CD8-positive, alpha-beta T cell (primary cell): ENCODE measurements at places on chromosomes 3 and 15.

GRCh38 chr3:100104817-100105413 lies 9.4 kb downstream of the FILIP1L start:
- no peak for DNase-seq

- no peak for DNase-seq
Measured at GRCh38 chr15:63331456-63331855, 50.2 kb downstream of the CA12 start.

- no peak for DNase-seq
Measured at GRCh38 chr3:98952404-98952803, 50.9 kb upstream of the DCBLD2 start.

GRCh38 chr15:35186346-35186745 lies 101.3 kb upstream of the NANOGP8 start:
- DNase-seq: no peak

DNA sequence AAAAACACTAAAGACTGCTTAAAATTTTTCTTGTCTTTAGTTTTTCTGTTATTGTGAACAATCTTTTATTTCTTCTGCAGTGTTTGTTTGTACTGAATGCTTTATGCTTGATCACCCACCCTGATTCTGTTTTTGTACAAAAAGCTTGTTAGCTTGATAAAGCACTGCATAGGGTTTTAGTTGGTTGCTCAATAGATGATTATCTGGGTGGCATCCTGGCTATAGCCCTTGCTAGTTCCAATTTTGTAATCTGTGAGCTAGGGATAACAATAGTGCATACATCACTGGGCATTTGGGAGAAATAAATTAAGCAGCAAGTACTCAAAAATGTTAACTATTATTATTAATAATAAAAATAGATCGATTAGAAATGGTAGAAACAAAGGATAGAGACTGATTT lies 102.3 kb downstream of the ZPLD1 start:
- no peak for DNase-seq

- no peak for DNase-seq
Measured at GRCh38 chr3:87126321-87126720, 100.8 kb upstream of the CHMP2B start.

DNA sequence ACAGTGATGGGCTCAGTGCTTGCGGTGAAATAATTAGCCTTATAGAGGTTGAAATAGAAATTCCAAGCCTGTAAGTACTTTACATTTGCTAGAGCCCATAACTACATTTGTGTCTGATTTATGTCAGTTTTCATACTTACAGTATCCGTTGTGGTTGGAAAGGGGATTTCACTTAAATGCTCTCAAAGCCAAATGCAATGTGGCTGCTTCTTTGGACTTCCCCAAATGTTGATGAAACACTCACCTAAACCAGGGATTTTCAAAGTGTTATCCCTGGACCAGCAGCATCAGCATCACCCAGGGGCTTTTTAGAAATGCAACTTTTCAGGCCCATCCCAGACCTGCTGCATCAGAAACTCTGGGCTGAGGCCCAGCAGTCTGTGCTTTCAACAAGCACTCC lies 378.7 kb downstream of the MCTP2 start:
- no peak for DNase-seq

GRCh38 chr3:1723726-1724125 lies 374.9 kb upstream of the CNTN4 start:
- DNase-seq: no peak

DNA sequence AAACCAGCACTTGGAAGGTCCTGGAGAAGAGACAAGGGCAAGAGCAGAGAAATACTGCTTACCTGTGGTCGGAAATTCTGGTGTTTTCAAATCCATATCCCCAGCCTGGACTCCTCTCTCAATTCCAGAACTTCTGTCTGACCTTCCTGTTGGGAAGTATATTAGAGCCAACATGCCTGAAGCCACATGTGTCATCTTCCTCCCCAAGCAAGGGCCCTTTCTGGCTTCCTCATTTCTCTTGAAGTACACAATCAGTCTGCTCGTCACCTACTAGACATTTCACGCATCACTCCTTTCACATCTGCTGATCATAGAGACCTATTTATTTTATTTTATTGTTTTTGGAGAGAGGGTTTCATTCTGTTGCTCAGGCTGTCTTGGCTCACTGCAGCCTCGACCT lies 8.4 kb downstream of the PARP14 start:
- no peak for DNase-seq

GRCh38 chr3:125140011-125140817 lies 72.3 kb downstream of the SLC12A8 start:
- DNase-seq: no peak

GRCh38 chr3:160876643-160877042 lies 120.6 kb downstream of the PPM1L start:
- no peak for DNase-seq

DNA sequence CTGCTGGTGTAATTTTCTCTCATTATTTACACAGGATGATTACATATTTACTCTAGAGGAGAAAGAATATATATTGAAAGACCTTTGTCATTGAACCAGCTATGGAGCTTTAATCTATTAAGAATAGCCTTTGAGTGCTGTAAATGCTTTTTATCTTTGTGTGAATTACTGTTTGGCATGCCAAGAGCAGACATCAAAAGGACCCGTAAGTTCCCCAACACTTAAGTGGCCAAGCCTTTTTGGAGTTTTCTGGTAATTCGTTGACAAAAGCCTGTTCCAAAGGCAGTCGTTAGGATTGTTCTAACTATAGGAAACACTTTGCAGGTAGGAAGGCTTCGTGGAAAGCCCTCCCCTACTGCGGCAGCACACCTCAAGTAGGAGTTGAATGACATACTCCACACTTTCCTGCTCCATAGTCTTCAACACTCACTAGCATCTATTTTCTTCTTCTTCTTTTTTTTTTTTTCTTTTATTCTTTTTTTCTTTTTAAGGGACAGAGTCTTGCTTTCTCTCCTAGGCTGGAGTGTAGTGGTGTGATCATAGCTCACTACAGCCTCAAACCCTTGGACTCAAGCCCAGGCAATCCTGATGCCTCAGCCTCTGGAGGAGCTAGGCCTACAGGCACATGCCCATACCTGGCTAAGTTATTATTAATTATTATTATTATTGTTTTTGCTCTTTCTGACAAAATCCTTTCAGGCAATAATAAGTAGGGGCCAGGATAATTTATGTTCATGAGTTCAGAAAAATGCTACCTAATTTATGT lies 98.6 kb downstream of the SUCNR1 start:
- no peak for DNase-seq

GRCh38 chr3:28595372-28595771 lies 246.7 kb upstream of the AZI2 start:
- no peak for DNase-seq

DNA sequence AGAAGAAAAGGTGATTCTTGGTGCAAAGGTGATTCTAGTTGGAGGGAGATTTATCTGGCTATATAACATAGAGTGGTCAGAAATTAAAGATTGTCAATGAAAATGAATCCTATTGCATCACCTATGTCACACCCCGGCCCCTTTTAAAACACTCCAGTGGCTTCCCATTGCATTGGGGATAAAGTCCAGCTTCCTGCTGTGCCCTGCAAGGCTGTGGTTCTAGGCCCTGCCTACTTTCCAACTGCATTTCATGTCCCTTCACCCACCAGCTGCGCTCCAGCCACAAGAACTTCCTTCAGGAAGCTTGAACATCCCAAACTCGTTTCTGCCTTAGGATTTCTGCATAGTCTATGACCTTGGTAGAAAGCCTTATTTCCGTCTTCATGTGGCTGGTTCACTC lies 118.7 kb upstream of the UMPS start:
- no peak for DNase-seq

DNA sequence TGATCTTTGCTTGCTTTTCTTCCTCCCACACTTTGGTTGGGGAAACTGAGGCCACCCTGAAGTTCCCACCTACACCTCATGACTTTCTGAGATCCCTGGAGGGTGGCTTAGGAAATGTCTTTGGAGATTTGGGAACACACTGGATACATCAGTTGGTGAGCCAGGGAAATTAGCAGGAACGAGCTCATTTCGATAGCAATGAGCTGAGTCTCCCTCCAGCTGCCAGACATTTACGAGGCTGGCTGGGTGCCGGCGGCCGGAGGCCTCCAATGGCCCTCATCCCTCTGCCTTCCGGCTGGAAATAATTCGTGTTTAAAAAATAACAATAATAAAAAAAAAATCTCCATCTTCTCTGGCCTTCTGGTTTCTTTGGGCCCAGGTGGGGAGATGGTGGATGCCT lies 38.8 kb downstream of the SMAD6 start:
- DNase-seq: no peak

GRCh38 chr3:100436951-100437350 lies 35.6 kb downstream of the LNP1 start:
- DNase-seq: no peak

DNA sequence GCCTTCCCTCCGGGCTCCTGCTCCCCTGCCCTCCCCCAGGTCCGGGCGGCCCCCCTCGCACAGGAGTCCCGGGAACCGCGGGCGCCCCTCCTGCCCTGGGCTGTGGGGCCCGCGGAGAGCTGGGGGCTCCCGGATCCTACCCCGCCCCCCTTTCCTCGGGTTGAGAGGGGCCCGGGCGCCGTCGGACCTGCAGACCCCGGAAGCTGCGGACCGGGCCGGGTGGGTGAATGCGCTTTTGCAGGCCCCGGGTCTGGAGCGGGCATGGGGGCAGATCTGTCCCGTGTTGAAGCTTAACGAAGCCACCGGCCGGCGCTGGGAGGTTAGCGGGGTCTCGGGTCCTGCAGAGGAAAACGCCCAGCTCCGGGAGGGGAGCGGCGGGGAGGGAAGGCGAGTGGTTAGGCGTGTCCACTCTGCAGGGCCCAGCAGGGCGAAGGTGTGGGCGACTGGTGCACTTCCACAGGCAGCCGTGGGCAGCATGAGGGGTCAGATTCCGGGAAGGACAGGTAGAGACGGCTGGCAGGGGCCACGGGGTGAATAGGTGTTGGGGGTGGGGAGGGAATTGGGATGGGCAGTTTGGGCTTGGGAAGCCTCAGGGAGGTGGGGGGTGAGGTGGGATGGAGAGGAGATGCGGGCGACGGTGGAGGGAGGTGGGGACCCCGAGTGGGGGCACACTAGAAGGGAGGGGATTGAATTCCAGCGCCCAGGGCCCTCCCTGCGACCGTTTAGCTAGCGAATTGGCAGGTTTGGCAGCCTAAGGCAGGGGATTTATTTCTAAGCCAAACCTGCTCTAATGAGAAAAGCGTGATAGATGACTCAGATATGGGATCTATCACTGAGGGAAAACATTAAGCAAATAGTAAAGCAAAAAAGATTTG lies 635 bp downstream of the CD276 start:
- no peak for DNase-seq

DNA sequence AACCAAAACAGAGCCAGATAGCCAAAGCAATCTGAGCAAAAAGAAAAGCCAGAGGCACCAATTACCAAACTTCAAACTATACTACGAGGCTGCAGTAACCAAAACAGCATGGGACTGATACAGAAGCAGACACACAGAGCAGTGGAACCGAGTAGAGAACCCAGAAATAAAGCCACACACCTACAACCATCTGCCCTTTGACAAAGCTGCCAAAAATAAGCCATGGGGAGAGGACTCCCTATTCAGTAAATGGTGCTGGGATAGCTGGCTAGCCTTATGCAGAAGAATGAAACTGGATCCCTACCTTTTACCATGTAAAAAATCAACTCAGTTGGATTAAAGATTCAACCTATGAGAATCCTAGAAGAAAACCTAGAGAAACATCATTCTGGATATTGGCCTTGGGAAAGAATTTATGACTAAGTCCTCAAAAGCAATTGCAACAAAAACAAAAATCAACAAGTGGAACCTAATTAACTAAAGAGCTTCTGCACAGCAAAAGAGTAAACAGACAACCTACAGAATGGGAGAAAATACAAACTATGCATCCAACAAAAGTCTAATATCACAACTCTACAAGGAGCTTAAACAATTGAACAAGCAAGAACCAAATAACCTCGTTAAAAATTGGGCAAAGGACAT lies 95.1 kb downstream of the APBA2 start:
- no peak for DNase-seq

DNA sequence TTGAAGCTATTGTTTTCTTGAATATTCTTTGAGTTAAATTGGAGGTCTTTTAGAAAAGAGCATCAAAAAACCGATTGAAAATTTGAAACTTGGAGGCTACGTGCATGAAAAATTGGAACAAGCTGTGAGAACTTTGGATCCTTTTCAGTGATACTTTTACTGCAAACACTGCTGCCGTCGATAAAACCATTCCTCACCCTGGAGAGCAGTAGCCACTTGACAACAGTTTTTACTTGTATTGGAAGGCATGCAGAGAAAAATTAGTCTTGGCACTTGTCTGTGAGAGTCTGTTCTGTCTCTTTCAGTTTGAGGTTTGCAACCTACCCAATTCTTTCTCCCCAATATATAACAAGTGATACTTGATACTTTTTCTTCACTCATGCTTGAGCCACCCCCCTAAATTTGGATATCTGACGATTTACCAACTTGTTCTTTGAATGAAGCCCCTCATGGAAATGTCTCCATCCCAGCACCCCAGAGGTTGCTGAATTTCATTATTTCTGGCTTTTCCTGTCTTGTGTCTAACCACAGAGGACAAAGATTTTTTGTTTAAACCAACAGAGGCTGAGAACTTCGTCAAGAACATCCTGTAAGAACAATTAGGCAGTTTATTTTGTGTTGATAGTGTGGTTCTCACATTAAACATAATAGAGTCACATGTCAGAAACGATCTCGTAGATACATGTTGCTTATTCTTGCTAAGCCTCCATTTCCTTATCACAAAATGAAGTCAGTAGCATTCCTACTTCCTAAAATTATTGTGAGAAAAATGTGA lies 307.3 kb upstream of the PLSCR5 start:
- no peak for DNase-seq

GRCh38 chr3:18188491-18188890 lies 236.6 kb downstream of the SATB1 start:
- DNase-seq: no peak

- no peak for DNase-seq
Measured at GRCh38 chr3:35012214-35012613, 627.1 kb upstream of the ARPP21 start.

DNA sequence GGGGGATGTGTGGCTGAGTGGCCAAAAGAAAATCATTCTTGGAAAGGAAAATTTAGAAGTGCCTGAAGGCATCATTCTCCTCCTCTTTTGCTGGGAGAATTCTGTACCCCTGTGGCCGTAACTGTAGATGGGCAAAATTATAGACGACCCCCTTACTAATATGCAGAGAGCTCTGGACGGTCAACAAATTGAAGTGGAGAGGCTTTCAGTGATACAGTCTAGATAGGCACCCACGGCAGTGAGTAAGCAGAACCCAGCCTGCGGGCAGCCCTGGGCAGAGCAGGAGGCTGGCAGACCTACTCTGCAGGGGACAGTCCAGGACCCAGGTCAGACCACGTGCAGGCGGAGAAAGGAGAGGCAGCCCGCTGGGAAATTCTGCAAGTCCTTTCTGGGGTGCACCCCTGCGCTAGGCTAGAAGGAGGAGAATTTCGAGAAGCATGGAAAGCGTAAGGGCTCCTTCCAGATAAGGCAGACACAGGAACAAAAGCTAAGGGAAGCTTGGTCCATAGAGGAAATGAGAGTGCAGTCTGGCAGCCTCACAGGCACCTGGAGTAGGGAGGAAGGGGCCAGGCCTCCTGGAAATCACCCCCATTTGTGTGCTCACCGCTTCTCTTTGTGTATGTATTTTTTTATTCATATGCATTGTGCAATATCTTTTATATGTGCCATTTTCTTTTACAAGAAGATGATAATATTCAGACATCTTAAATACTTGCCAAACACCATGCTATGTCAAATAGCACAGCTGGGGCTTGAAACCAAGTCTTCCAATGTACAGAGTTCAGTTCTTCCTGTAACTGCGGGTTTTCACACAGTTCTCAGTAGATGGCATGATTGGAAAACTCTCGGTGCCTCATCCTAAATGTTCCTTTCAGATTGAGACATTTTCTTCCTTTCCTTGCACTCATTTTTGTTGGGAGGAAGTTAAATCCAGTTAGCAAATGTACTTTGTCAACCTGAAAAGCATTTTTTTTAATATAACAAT lies 40.2 kb downstream of the LRRK1 start:
- DNase-seq: no peak

- no peak for DNase-seq
Measured at GRCh38 chr3:54122324-54123002, at the start of gene CACNA2D3. CACNA2D3 (plus strand) TSS chr3:54122552.
